Stimulated activated CD4-positive, alpha-beta T cell treated with anti-CD3 and anti-CD28 coated beads, Interleukin-12 subunit alpha, Interleukin-12 subunit beta, amount 100 ng/mL, for 48 hours (primary cell): ENCODE measurements at places on chromosomes 6 and 20.

GRCh38 chr20:44398335-44398734, 42.8 kb downstream of the HNF4A start:
- no peak for DNase-seq

DNA sequence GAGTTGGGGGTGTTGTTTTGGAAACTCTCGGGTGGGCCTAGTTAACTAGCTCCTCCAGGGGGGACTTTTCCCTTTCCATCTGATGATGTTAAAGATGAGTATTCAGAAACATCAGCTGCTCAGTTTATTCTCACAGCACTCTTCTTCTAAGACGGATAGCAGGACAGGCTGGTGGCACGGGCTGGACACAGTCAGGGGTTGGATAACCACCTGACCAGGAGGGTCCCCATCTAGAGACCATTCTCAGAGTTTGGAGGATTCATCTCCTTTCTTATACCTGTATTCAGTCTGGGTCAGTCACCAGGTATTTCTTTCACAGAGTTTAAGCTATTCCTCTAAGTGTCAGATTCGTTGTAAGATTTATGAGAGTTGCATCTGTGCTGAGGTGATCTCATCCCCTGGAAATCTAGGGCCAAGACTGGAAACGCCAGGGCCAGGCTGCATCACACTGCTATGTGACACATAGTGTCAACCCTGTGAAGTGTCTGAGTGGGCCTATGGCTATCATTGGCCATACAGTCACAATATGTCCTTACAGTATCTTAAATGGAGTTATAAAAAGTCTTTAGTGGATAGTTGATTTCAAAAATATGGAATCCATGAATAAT, 111.7 kb downstream of the FAM50B start:
- DNase-seq, result no peak

DNA sequence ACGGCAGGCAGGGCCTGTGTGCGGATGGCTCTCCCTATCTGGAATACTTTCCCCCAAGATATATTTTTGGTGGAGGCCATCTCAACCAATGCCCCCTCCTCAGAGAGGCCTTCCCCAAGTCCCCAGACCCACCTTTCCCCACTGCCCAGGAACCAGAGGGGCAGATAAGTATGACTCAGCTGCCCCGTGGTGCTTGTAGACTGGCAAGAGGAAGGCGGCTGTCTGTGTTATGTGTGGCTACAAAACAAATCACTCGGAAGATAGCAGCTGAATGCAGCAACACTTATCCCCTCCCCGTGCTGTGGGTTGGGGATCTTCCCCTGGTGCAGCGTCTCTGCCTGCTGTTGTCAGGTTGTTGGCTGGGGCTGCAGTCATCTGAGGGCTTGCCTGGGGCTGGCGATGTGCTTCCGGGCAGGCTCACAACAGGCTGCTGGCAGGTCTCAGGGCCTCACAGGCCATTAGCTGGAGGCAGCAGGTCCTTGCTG, 7.1 kb downstream of the NPEPL1 start:
- DNase-seq, result no peak

GRCh38 chr6:98539741-98540140, 294.6 kb upstream of the POU3F2 start:
- DNase-seq, result no peak

DNA sequence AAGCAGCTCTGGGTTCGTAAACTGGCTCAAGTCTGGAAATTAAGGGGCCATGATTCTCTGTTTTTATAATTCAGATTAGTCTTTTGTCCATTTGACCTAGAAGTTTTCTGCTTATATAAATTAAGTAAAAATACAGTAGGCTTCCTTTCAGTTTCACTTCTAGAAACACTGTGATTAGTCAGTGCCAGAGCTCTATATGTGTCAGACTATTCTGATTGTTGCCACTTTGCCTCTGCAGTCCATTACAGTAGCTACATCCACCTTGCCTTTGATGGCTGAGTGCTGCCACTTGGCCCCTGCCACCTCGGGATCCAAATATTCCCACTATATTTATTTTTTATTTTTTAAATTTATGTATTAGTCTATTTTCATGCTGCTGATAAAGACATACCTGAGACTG, 7.9 kb downstream of the ZC2HC1B start:
- DNase-seq, result no peak
